Stimulated activated CD4-positive, alpha-beta T cell treated with anti-CD3 and anti-CD28 coated beads, Interleukin-2, amount 100 ng/mL, for 24 hours (primary cell): ENCODE measurements at places on chromosomes 6 and 20.
A peak's percentile ranks its signal among the peaks of the same experiment; 100 is the strongest.

GRCh38 chr6:114520976-114521375, 178.2 kb upstream of the HS3ST5 start:
- no peak for DNase-seq

GRCh38 chr20:37892001-37892400, 10.9 kb upstream of the VSTM2L start:
- DNase-seq, result no peak

DNA sequence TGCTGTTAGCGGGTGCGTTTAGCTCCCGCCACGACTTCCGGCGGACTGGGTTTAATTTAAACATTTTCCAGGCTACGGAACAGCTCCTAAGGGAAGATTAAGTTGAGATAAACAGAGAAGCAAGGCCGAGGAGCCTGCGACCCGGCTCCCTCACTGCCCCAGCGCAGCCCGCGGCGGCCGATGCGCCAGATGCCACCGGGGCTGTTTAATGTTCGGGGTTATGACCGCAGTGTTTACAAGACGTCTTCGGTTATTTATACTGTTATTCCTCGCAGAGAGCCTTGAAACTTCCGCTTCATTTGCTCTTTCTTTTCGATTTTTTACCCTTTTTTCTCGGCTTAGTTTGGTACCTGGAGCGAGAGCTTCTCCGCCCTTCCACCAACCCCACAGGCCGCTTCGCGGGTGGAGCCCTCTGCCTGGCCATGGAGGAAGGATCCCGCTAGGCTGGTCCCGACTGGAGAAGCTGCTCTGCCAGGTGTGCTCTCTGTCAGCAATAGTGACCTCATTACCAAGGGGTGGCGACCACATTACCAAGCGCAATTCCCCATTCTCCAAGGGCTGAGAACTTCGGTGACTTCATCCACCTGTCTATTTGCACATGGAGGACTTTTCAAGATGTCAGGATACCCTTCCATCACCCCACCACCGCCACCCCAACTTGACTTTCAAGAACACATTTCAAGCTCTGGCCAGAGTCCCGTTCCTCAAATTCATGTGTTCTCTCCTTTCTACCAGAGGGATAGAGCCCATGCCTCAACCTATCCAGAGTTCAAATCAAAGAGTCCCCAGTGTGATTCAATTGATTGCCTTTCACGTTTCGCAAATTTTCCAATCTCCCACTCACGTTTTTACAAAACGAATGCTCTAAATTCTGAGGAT, 4.1 kb downstream of the TCF21 start:
- no peak for DNase-seq

DNA sequence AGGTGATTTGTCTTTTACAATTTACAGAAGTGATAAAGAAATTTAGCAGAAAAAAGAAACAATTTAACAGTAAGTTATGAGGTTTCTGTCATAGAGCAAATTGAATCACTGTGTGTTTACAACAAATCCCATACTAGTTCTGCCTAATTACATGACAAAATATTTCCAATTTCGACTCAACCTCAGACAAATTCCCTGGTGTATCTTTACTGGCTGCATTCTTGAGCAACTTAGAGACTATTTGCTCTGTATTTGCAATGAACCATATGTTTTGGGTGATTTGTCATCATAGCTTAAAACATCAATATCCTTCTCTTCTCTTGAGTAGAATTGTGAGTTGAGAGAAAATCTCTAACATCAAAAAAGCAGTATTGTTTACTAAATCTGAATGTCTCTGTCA, 128.7 kb downstream of the SIM1 start:
- DNase-seq, result no peak

DNA sequence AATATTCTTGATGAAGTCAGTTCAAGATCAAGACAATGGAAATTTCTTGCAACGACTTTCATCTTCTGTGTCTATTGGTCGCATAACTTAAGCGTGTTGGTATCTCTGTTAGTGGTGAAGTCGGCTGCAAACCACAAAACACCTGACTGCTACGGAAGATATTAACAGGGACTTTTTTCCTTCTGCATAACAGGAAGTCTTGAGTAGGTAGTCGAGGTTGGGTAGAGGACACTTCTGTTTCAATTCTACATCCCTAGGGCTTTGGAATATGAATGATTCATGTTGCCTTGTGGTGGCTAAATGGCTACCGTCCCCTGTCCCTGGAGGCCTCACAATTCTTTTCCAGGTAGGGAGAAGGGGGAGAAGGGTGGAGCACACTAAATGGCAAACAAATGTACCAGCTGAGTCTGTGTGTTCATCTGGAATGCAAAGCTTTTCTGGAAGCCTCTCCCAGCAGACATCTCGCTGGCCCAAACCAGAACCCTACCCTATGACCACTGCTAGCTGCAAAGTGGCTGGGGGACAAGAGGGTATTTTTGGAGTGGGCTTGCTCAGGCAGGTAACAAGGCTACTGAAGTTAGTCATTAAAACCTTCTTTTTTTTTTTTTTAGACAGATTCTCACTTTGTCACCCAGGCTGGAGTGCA, 34.6 kb upstream of the NKX2-2 start:
- peak; percentile 38 for DNase-seq

DNA sequence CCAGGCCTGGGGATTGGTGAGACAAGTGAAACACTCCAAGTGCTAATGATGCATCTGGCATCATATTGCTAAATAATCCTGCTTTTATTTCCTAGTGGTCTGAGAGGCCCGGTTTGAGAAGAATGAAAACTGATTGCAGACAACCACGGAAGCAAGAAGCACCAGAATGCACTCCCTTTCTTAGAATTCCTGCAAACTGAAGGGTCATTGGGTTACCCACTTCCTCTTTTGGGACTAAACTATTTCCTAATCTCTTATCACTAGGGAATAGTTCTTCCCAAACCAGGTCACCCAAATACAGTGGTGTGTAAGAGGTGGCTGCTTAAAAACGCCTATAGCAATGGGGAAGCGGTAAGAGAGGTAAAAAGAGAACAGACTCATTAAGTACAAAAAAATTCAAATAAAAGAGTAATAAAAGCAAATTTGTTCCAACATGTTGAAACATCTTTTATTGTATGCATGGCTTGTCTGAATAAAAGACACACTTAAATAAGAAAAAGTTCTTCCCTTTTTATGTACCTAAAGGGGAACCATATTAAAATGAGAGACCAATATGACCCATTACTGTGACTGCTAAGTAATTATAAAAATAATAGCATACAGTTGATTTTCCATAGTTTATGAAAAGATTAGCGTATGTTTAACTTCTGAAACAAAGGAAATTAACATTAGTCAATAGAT, 125.8 kb downstream of the MYB start:
- no peak for DNase-seq

- DNase-seq, result no peak
Measured at GRCh38 chr6:98827295-98828159, 6.8 kb upstream of the POU3F2 start.

DNA sequence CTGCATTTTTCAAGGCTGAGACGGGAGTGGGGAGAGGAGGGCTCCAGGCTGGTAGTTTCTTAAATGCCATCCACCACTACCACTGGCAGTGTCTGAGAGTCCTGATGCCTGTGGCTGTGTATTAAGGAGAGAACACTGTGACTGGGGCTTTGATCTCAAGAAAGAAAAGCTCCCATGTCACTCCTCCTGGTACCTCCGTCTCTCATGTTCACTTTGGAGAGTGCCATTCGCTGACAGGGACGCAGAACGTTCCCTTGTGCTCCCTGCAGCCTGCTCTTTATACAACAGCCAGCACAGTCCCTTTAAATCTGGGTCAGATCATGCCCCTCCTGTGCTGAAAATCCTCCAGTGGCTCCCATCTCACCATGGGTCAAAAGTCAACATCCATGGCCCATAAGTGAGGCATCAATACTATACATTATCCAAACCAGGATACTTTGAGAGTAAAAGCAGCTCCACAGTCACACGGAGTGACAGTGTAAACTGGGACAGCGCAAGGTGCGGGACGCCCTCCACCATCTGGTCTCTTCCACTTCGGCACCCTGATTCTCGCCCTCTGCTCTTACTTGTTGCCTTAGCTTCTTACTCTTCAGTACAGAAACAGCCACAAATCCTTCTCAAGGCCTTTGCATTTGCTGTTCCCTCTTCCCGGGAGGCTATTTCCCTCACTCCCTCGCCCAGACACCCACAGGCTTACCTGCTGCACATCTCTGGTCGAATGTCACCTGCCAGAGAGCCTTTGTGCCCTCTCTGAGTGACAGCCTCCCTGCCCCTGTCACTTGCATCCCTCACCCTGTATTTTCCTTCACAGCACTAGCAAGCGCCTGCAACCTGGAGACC, 20.0 kb downstream of the PDYN start:
- no peak for DNase-seq

DNA sequence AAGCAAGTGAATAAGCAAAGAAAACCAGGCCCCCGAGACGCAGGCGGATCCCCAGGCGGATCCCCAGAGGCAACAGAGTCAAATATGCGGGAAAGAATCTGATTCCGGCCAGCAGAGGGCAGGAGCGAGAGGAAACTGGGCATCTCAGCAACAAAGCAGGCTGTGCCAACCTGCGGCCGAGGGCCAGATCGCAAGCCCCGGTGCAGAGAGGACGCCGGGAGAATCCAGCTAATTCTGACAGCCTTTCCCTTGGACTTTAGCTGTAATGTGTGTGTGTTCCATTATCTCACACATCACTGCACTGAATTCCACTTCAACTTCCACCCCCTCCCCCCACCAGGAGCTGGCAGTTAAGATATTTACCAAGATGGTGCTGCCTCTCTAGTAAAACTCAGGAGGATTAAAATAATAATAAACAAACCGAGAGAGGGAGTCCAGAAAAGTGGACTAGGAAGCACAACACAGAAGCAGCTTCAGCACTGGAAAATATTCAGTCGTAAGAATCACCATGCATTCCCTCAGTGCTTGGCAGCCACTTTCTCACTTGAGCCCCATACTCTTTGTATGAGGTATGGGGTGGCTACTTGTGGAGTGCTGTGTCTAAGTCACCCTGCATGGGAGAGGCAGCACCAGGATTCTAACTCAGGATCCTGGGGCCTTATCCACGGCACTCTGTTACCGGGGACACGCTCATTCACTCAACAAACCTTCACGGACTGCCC, 66.2 kb upstream of the SNX9 start:
- peak; percentile 84 for DNase-seq

- no peak for DNase-seq
Measured at GRCh38 chr6:168408504-168409136, 32.4 kb upstream of the SMOC2 start.

DNA sequence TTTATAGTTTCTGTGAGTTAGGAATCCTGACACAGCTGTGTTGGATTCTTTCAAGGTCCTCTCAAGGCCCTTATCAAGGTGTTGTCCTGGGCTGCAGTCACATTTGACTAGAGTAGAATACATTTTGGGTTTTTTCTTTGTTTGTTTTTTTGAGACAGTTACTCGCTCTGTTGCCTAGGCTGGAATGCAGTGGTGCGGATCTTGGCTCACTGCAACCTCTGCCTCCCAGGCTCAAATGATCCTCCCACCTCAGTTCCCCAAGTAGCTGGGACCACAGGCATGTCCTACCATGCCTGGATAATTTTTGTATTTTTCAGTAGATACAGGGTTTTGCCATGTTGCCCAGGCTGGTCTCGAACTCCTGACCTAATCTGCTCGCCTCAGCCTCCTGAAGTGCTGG, 15.7 kb downstream of the NFYA start:
- DNase-seq, result no peak

- no peak for DNase-seq
Measured at GRCh38 chr6:147150293-147150692, 53.9 kb upstream of the STXBP5 start.

DNA sequence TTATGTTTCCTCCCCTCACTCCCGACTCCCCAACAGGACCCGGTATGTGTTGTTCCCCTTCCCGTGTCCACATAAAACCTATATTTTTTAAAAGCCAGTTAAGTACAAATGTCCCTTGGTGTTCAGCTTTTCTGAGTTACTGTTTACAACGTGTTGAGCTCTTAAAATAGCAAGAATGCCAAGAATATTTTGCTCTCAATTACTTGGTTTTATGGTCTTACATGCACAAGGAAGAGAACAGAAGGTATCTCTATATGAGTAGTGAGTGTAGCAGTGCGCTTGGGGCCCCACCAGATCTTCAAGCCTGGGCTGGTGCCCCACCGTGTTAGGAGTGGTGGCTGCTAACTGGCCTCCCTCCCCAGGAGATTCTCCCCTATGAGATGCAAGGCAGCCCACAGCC, 75.3 kb downstream of the RIN2 start:
- DNase-seq, result no peak

GRCh38 chr20:63580796-63581461, 6.9 kb upstream of the HELZ2 start:
- peak; percentile 72 for DNase-seq

DNA sequence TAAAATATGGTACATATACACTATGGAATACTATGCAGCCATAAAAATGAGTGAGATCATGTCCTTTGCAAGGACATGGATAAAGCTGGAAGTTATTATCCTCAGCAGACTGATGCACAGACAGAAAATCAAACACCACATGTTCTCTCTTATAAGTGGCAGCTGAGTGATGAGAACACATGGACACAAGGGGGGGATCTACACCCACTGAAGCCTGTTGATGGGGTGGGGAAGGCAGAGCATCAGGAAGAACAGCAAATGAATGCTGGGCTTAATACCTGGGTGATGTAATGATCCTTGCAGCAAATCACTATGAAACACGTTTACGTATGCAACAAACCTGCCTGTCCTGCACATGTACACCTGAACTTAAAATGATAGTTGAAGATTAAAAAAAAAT, 71.3 kb downstream of the MANEA start:
- DNase-seq, result no peak

GRCh38 chr6:115241373-115241772, 819.3 kb downstream of the FRK start:
- no peak for DNase-seq

DNA sequence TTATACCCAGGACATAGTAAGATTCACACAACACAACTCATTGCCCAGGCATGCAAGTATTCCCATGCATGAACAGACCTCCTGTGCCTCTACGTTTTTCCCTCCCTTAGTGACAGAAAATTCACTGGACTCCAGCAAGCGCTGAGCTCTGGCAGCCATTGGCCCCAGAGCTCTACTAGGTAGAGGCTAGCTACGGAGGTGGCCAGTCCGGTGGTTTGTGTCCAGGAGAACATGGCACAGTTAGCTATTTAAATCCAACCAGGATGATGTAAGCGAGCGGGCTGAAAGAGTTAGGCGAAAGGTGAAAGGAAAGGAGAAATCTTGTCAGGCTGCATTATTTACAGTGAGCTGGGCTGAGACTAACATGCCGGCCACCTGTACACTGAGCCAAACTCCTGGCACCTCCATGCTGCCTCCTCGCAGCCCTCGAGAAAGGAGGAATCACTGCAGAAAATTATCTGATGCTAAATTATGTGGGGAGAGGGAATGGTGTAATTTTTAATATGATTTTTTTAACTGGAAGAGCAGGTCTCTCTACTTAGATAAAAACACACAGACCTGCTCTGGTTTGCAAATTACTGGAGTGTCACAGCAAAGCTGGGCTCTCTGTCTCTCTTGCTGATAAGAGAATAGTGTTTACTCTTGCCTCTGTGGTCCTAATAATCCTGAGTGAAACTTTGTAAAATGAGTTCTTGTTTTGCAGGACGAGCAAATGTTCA, 50.1 kb upstream of the ARMC2 start:
- no peak for DNase-seq

DNA sequence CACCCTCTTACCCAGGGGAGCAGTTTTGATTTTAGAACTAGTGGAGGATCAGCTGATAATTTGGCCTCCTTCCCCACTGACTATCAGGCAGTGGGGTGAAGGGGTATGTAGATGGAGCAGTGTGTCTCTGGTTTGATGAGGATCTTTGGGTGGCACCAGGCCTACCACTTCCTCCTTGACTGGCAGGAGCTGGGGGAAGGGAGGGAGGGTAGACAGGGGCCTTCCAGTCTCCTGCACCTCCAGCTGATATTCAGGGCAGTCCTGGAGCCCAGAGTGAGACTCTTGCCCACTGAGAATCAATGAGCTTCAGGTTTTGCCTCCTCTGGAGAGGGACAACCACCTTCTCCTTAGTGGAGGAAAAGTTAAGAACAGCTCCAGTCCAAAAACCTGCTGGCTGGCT, 3.2 kb downstream of the DEF6 start:
- no peak for DNase-seq
